ENCODE measurements at places on chromosomes 6 and 20. TPM values are rescaled to one million over a fixed set of nuclear protein-coding genes. Genes with fewer than 3 reads are reported as not detected.

GSTA2 gene
- 0.11 TPM for total RNA-seq

RAMACL gene
- 0.13 TPM for total RNA-seq

FAM184A gene
- total RNA-seq = not detected

PRND gene
- not detected for total RNA-seq

SIM1 gene
- total RNA-seq = 1.6 TPM

RAB23 gene
- 78.6 TPM for total RNA-seq

BEND6 gene
- total RNA-seq = 20.6 TPM

DYNLT2 gene
- total RNA-seq = 1.5 TPM

POU5F1 gene
- total RNA-seq = 0.22 TPM

TRIM40 gene
- total RNA-seq = not detected

SYNDIG1 gene
- total RNA-seq = 2.6 TPM

BRD2 gene
- 95.7 TPM for total RNA-seq

PTGIS gene
- total RNA-seq = 178 TPM

BPIFB1 gene
- total RNA-seq = not detected

ZNF165 gene
- total RNA-seq = 0.86 TPM

TMEM244 gene
- total RNA-seq = not detected

TSPO2 gene
- not detected for total RNA-seq

Measured in GM23248 (cell line).